8988T (cell line): ENCODE measurements at places on chromosomes 4 and X.

- no peak for DNase-seq
Measured at GRCh38 chr4:182886205-182886604, 31.0 kb downstream of the DCTD start.

DNA sequence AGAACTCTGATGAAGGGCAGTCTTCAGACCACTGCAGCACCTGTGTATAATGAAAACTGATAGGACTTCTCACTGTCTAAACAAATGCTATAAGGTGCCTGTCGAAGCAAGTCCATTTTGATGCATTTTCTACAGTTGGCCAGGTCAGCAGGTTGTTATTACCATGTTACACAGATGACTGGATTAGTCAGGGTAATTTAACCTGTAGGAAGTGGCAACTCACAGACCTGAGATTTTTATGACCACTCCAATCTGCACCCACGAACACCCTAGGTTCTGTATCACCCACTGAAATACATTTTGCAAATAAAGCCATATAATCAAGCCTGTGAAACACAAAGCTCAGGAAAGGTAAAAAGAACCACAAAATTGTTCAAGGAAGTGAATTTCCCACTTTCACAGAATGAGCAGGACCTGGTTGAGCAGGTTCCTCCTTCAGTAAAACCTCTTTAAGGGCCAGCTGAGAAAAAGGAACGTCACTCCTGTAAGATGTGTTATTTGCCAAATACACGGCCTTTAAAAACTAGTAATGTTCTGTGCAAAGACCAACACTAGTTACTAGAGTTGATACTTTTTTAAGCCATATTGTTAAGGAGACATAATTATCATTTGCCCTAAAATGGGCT, 12.7 kb downstream of the MAML3 start:
- no peak for DNase-seq

GRCh38 chrX:110143454-110144210, 140.7 kb downstream of the TMEM164 start:
- DNase-seq: no peak

DNA sequence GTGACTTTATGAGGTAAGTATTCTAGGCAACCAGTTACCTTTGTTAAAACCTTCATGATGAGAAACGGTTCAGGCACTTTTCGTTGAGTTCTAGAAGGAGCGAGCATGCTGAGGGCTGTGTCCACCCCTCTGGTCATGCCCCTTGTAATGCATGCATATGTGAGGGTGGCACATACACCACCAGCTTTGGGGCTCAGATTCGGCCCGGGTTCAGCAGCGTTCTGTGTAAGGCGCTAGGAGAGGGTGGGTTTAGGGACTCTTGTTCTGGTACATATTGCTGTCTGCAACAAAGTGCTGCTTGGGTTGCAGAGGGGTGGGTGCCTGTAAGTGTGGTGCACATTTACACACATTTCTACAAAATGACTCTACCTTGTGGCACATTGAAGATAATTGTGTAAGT, 54.5 kb downstream of the NOP14 start:
- DNase-seq: no peak
